Osteocyte (in vitro differentiated cells): ENCODE measurements at places on chromosomes 1 and 21. TPM values are rescaled to one million over a fixed set of nuclear protein-coding genes. Genes with fewer than 3 reads are reported as not detected.

DNA sequence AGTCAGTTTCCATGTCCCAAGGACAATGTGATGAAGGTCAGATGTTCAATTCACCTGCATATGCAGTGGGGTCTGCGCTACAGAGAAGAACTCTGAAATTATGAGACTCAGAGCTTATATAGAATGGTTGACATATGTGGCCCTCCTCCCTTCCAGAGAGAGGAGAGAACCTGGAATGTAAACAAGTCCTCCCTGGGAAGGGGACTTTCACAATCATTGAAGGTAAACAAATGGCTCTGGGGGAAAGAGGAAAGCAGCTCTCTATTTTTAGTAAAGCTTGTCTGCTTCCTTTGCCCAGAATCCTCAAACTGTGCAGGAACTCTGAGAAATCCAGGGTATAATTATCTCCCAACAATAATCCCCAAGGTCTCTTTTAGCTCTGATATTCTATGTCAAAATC, 9.8 kb downstream of the OVGP1 start:
- no peak for DNase-seq
- no peak overlapping the region for H3K4me3 ChIP-seq
- peaks cover 7% of the 10 kb centered on the region for H3K27me3 ChIP-seq
- no peaks in the 10 kb centered on the region for H3K4me1 ChIP-seq
- H3K36me3 ChIP-seq: peaks cover 1% of the 10 kb centered on the region

DNA sequence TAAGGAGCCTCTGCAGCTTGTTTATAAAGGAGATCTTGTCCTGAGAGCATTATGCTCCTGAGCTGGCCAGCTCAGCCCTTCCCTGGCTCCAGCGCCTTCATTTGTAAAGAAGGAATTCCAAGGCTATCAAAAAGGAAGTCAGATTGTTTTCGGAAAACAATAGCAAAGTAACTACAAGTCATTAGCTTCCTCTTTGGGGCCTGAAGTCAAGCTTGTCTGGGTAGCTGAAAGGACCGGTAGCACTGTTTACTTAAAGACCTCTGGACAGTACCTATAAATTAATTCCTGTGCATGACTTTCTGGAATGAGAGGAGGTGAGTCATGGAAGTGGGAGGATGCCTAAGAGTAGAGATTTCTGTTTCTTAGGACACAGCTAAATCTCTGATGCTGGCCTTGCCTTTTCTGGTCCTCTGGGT, 20.7 kb upstream of the GJA5 start:
- no peak for DNase-seq
- H3K4me3 ChIP-seq: no peak overlapping the region

DNA sequence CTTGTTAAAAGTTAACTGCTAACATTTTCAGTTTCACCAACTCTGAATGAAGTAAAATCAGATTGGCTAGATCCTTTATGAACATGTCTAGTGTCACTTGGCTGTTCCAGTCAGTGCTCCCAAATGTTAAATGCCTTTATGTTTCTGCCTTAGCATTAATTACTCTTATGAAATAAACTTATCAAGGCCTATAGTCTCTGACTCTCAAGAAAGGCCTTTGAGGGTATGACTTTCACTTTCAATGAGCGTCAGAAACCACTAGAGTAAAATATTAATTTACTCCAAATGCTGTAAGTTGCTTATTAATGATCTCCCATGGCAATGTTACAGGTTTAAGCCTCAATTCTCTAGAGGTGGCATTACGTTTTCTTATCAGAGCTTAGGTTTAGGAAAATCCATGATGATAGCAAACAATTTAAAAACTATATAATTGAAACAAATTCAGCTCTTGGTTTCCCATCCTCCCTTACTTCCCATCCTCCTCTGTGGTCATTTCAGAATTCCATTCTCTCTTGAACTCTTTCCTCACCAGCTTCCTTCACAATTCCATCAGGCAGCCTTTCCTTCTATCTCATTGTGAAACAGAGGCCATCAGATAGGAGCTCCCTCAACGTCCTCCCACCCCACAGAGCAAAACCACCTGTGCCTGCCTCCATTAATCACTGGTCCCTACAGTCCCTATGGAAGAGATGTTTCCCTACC, 108.6 kb upstream of the COP1 start:
- no peak for DNase-seq
- no peaks in the 10 kb centered on the region for H3K4me1 ChIP-seq
- no peak overlapping the region for H3K27ac ChIP-seq
- H3K27me3 ChIP-seq: no peaks in the 10 kb centered on the region
- no peaks in the 10 kb centered on the region for H3K36me3 ChIP-seq

DNA sequence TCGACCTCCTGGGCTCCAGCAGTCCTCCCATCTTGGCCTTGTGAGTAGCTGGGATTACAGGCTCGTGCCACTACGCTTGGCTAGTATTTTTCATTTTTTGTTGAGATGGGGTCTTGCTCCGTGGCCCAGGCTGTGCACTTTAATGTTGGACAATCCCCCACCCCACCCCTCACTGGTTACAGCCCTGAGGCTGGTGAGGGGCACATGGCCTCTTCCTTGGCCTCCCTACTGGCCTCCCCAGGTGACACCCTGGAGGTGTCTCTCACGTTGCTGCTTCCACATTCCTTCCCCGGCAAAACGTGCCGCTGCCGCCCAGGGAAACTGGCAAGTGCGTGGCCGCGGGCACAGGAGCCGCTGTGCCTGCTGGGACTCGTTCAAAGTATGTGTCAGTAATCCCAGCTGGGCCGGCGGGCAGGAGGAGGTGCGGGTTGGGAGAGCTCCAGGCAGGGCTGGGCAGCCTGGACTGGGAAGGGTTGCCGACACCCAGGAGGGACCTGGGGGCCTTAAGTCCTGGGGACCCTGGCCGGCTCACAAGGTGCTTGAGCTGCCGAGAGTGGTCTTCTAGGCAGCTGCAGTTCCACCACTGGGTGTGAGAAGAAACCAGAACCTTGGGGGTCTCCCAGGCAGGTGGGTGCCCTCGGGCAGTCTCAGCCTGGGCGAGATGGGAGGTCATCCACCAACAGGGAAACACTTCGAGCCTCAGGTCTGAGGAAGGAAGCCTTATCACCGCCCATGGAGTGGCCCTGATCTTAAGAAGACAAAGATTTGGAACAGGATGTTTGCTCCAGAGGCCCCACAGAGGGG, 6.5 kb downstream of the WNT3A start:
- H3K4me3 ChIP-seq: no peak overlapping the region
- peaks cover 32% of the 10 kb centered on the region for H3K27me3 ChIP-seq
- peak; percentile 85 for DNase-seq
- H3K36me3 ChIP-seq: no peaks in the 10 kb centered on the region
- no peak overlapping the region for H3K27ac ChIP-seq

The PDZK1 gene
- 0.31 and 0.40 TPM in 2 replicates for total RNA-seq

The PLA2G2D gene
- total RNA-seq: not detected in 2 replicates

The CFAP107 gene
- total RNA-seq: not detected in 2 replicates
